ENCODE measurements at places on chromosomes 1 and 21.

- DNase-seq = no peak
These were observed 35.0 kb upstream of the SCAF4 start for GRCh38 chr21:31766899-31767298.

- DNase-seq = no peak
These were observed 176.4 kb downstream of the ETS2 start for GRCh38 chr21:38982096-38982495.

DNA sequence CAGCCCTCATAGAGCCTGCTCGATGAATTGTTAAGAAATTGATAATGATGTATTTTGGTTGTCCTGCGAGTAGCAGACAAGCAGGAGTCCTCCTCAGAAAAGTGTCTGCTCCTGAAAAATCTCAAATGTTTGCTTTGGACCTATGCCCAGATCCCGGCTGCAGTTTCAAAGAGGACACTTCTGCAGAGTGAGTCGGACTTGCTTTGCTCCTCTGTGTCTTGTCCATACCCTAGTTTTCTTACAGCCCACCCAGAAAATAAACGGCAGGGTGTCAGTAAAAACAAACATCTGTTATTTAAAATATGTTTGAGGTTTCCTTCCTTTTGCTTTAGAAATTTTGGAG, 2.8 kb downstream of the S100A10 start:
- peak; percentile 34 for DNase-seq

DNA sequence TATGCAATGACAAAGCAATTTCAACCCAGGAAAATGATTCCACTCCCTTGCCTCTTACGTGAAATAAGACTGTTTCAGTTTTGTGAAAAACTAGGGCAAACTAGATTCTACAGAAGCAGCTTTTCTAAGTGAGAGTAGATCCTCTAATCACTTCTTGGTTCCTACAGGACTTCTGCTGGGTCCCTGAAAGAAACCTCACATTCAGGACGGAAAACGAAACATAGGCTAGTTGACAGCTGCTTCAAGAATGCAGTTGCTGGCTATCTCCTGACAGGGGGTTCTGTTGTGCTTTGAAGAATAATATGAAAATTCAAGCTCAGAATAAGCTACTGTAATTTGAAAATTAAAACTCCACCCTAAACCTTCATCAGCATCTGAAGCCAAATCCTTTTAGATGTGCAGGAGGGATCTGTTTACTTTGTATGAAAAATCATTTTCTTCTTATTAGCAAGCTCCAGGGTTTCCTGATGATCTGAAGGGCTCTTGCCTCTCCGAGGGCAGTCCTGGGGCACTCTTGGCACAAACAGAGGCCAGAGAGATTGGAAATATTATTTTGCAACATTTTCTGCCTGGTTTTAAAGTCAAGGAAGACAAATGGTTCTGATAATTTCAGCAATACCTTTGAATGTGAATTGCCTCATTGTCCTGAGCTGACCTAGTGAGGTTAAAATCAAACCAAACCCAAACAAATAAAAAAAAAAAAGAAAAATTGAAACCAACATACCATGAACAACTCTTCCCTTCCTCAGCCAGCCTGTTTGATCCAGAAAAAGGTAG, 55.0 kb downstream of the NTMT2 start:
- DNase-seq = no peak

DNA sequence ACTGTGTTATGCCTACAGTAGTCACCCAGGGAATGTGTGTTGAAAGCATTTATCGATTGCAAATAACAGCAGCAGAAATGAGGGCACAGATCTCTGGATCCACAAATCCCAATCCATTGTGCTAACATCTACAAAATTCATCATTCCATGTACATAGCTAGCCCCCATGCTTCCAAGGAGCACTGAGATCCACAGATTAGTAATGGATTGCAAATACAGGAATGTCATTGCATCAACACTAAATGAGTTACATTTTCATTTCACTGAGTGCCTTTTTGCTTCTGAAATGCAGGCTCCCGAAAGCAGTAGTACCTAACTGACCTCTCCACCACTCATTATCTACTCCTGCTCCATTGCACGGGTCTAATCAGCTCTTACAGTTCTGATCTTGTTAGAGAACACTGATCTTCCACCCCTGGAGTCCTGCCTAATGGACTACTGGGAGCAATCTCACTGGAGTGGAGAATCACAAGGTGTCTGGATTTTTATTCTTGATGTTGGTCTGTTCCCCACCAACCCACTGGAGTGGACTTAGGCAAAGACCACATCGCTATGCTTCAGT, 30.5 kb downstream of the ASTN1 start:
- no peak for DNase-seq

DNA sequence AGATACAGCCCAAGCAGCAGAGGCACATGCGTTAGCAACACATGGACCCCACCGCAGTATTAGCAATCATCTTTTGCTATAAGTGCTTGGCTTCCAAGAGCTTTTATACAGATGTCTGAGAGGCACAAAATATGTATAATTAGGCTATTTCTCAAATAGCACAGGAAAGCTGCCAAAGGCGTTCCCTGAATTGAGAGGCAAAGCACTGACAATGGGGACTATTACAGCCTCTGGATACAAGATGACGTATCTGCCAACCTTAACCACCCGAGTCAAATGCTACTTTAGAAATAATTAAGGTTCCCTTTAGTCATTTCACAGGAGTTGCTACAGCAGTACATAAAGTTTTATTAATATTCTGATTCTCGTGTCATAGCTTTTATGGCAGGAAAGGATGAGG, 6.4 kb downstream of the STMN1 start:
- no peak for DNase-seq

DNA sequence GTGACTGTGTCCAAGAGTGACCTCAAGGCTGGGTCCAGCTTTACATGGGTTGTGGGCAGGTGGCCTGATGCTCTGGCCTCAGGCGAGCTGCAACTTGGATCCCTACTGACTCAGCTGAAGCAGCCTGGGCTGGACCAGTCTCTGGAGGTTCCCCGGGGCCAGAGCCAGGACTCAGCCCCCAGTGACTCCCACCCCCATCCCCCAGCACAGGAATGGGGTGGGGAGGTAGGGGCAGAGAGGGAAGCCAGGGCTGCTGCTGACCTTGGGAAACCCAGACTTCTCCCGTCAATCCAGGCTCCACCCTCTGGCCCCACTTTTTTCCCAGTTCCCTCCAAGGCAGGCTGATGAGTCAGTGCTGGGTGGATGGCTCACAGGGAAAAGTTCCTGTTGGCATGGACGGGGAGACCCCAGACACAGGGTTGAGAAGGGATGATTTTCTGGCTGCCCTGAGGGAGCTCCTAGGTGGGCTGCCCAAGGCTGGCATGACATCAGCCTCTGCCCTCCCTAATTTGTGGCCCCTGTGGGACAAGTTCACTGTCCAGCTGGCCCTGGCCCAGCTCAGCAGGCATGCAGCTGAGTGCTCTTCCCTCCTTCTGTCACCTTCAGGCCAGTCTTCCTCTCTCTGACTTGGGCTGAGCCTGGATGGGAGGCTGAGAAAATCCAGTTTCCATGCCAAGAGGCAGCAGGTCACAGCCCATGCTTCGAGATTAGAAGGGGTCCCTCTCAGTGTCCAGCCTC, 2.2 kb downstream of the ZC3H12A start:
- DNase-seq = peak; percentile 45

GRCh38 chr1:197572169-197572568, 203.1 kb downstream of the DENND1B start:
- DNase-seq = no peak

DNA sequence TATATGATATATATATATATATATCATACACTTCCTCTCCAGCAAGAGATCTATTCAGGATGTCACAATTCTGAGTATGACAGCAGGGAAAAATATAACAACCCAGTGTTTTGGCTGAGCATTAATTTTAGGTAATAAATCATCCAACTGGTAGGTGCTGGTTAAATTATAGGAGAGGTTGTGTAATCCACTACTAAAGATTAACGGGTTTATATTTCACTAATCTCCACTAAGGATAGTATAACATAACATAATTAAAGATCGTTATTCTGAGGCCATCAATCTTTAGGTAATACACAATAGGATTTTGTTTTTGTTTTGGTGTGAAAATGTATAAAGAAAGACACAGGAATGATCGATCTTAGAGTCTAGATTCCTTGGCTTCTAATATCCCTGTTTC, 102.2 kb downstream of the COQ8A start:
- DNase-seq = no peak

GRCh38 chr1:230155021-230155420, 88.0 kb downstream of the GALNT2 start:
- no peak for DNase-seq

GRCh38 chr1:156406251-156406650, 37.2 kb downstream of the RHBG start:
- no peak for DNase-seq

- no peak for DNase-seq
These were observed 3.0 kb downstream of the TCHH start for GRCh38 chr1:152112101-152112884.

GRCh38 chr1:39711104-39711965, 20.1 kb upstream of the HPCAL4 start:
- no peak for DNase-seq

- DNase-seq = no peak
These were observed 189.4 kb upstream of the HOOK1 start for GRCh38 chr1:59625384-59625783.

- no peak for DNase-seq
These were observed 18.6 kb downstream of the ABCG1 start for GRCh38 chr21:42237577-42237976.

GRCh38 chr1:42152119-42152518, 1.1 kb upstream of the GUCA2B start:
- no peak for DNase-seq

GRCh38 chr1:7684861-7685635, 86.0 kb upstream of the VAMP3 start:
- DNase-seq = no peak

GRCh38 chr1:100752791-100753190, 33.2 kb downstream of the VCAM1 start:
- DNase-seq = no peak

DNA sequence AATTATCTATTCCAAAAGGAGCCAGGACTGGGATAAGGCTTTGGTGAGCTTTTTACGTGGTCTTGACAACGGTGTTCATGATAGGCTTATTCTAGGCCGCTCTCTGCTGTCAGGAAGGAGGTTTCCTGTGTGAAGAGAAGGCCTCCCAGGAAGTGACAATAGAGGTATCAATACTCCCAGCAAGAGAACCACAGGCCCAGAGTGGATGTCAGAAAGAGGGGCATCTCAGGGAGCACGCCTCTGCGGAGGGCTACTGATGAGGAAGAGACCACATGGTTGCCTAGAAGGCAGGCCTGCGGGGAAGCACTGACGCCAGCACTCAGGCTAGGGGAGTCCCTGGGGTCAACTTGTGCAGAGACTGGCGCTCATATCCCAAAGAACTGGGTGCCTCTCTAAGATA, 60.4 kb downstream of the ITPKB start:
- no peak for DNase-seq

GRCh38 chr1:12604114-12604874, 13.7 kb downstream of the DHRS3 start:
- DNase-seq = peak; percentile 55

DNA sequence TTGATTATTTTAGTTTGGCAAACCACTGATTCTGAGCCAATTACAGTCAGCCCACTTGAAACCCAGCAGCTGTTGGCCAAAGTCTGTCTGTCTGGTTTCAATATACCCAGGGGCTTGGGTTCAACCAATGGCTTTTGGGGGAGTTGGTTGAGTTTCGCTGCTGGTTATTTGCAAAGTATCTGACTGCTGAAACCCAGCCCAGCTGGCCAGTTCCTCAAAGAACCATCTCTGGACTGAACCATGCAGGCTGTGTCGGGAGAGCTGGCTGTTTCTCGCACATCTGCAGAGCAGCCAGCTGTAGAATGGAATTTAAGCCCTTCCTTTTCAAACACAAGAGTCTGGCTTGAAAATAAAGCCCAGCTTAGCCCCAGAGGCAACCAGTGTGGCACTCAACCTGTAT, 66.0 kb upstream of the PAX7 start:
- no peak for DNase-seq

DNA sequence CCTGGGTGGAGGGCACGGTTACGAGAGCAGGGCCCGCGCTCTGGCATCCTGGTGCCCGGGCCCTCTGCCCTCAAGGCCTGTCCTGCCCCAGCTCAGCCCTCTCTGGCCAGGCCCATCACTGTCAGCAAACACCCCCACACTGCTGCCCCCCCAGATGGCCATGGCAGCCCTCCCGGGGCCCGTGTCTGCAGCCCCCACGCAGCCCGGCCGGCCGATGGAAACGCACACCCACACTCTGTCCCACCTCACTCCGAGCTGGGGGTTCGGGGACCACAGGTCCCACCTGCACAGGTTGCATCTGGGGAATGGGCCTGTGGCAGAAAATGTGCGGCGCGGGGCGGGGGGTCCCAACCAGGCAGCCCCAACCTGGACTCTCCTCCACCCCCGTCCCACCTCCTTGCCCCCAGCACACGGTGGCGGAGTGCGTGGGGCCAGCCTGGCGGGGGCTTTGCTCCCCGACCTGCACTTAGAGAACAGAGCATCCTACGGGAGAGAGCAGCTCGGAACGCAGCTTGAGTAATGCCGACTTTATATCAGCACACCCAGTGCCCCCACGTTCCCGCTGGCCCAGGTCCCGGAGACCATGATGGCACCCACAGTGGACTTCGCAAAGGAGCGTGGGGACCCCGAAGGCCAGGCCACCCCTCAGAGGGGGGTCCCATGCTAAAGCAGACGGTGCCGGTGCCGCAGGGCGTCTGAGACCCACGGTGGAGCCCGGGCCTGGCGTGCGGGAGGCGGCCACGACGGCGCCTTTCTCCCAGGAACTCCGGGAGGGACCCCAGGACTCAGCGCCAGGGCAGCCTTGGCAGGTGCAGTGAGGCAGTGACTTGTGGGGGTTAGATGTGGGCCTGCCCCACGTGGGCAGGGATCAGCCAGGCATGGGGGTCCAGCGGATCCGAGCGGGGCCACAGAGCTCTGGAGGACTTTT, 7.5 kb upstream of the RNF223 start:
- DNase-seq = peak; percentile 19

DNA sequence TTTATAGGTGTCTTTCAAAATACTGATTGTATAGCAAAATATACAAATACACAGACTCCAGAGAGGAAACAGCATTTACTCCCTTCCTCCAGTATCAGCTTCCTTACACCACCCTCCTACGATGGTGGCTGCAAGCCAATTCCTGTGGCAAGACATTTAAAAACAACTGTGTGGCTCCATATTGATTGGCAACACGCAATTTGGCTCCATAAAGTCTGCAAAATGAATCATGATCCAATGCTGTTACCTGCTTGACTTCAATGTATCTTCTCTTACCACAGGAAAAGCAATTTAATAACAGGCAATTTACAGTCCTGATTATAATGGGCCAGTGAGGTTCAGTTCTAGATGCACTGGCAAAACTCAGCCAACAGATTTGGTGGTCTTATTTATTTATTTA, 19.7 kb upstream of the ATP6V1G3 start:
- peak; percentile 41 for DNase-seq
